Osteoblast (primary cell): ENCODE measurements at places on chromosomes 1 and 21. TPM values are rescaled to one million over a fixed set of nuclear protein-coding genes. Genes with fewer than 3 reads are reported as not detected.
A peak's percentile ranks its signal among the peaks of the same experiment; 100 is the strongest.

DNA sequence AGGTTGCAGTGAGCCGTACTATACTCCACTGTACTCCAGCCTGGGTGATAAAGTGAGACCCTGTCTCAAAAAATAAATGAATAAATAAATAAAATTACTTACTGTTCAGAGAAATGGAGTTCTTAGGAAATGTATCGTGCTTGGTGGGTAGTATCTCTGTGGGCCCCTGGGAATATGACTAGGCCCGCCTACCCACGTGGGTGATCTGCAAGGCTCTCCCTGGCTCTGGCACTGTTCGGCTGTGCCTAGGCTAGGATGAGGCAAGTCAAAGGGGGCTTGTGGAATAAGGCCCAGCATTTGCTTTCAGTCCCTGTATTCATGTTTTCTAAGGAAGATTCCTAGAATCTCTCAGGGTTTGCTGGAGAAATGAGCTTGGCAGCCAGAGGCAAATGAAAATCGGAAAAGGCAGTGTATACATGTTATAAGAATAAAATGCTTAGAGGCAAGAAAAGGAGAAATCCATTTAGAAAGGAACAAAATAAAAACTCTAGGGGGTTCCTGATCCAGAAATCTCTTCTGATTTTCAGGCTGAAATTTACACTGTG lies 4.5 kb upstream of the CSRP1 start:
- DNase-seq: peak; percentile 88

DNA sequence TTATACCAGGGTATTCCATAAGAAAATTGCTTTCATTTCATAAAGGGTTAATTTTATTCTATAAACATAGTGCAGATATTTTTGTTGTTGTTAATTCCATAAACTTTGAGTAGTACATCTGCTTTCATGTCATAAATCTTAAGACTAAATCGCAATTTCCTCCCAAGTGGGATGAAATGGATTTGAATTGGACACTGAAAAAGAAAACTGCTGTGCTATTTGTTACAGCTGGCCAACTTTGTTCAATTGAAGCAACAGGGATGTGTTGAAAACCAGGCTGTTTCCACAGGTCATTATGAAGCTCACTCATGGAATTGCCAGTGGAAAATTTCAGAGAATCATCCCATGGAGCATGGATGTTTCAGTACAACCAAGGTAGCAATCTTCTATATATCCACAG lies 252.5 kb upstream of the RGS18 start:
- no peak for DNase-seq

- no peak for DNase-seq
These were observed 34.0 kb downstream of the MEGF6 start for GRCh38 chr1:3577300-3577699.

DNA sequence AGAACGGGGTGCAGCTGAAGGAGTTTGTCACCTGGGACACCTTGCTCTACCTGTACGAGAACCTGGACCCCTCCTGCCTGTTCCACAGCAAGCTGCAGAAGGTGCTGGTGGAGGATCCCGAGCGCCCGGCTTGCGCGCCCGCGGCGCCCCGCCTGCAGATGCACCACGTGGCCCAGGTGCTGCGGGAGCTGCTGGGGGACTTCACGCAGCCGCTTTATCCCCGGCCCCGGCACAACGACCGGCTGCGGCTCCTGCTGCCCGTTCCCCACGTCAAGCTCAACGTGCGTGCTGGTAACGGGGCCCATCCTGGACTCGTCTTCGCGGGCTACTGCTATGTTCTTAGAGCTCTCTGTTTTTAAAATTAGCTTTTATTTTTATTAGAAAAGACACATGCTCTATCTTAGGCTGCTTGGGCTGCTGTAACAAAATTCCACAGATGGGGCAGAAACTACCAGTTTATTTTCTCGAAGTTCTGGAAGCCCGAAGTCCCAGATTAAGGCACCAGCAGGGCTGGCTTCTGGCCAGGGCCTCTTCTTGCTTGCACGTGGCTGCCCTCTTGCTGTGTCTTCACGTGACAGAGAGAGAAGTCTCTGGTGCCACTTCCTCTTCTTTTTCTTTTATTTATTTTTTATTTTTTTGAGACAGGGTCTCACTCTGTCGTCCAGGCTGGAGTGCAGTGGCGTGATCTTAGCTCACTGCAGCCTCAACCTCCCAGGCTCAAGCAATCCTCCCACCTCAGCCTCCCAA lies 38.1 kb downstream of the TRPM2 start:
- peak; percentile 44 for DNase-seq

DNA sequence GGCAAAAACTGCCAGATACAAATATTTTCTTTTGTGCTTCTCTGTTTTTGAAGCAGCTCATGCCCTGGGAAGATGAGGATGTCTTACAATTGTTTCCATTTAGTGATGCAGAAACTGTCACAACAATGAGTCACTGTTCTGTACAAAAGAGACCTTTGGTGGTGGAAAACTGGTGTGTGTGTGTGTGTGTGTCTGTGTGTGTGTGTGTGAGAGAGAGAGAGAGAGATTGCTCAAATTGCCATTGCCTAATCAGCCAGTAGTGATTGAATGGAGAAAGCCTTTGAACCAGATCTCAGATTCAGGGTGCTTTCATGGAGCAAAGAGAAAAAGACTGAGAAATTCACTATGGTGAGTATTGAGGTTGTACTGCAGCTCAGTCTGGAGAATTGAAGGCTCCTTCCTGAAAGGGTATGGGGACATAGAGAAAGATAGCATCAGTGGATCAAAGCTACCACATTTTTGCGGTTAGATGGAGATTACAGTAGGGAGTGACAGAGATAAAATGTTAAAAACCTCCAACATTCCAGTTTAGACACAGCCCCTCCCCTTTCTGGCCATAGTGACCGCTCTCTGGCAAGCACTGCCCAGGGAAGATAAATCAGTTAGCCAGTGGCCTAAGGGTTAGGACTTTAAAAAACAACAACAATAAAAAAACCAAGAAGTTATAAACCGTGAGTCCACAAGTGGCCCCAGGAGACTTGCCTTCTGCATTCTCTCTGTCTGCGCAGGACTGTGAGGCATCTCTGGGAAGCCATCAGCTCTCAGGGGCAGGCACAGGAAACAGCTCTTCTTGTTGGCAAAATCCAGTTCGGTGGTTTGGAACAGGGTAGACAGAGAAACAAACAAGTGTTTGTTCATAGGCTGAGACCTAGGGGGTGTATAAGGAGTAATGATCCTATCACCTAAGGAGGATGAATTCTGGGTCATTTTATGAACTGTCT lies 406.5 kb downstream of the DUSP10 start:
- DNase-seq: peak; percentile 47

DNA sequence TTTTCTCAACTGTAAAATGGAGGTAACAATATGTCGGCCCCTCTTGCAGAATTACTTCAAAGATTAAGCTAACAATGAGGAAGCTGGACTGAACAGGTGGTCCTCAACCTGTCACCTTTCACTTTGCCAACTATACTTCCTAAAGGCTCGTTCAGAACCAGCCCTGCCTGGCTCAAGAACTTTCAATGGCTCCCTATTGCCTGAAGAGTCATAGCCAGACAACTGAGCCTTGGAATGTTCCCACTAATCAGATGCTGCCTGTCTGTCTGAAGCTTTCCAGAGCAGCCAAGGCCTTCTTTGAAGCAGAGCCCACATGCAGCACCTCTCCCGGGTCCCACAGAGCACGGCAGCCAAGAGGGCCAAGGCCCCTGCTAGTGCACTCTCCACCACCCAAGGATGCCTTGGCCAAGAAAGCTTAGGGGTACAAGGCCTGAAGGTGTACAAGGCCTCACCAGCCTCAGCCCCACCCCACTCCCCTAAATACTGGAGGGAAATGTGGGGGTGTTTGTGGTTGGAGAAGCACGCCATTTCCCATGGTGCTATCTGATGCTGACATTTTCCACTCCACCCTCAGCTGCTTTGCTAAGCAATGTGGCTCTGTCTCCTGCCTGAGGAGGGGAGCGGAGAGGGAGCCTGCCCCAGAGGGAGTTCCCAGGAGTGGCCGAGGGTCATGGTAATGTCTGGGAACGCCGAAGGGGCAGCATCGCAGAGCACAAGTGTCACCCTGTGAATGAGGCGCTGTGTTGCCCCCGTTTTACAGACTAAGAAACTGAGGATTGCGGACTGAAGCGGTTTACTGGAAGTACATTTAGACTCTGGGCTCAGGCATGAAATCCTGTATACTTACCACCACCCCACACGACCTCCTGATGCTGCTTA lies 8.2 kb upstream of the LAPTM5 start:
- DNase-seq: no peak

Gene SLFNL1
- 0.59 and 0.72 TPM in 2 replicates for total RNA-seq

Gene GBP6
- total RNA-seq: not detected in 2 replicates

Gene HES3
- total RNA-seq: not detected in 2 replicates

Gene TENT5C
- total RNA-seq: 0.36 and 0.59 TPM in 2 replicates

Gene EXTL2
- 36.2 and 42.1 TPM in 2 replicates for total RNA-seq
